SW 1271 (cell line): ENCODE measurements at places on chromosomes 2 and 18.

DNA sequence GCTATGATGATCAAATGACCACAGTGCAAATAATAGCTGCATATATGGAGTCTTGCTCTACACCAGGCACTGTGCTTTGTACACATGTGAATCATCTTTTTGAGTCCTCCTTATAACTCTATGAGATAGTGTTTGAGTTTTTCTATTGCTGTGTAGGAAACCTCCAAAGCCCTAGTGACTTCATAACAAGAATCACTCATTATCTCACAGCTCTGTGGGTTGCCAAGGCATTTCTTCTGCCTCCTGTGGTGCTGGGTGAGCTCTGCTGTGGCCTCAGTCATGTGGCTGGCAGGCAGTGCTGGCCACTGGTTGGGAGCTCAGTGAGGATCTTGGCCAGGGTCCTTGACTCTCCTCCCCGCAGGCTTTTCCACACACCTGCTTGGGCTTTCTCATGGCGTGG, 153.4 kb downstream of the CAPN13 start:
- no peak for DNase-seq

DNA sequence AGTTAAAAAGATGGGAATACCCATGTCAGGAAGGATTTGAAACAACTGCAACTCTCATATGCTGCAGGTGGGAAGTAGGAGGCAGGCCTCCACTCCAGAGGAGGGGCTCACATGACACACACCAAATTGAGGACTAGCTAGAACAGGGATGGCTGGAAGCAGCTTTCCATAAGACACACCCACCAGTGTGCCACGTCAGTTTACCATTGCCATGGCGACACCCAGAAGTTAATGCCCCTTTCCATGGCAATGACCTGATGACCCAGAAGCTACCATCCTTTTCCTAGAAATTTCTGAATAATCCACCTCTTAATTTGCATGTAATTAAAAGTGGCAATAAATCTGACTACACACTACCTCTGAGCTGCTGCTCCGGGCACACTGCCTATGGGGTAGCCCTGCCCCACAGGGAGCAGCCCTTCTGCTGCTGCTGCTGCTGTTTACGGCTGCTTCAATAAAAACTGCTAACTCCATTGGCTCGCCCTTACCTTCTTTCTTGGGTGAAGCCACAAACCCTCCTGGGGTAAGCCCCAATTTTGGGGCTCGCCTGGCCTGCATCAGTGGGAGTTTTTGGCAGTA, 89.4 kb downstream of the RRM2 start:
- no peak for DNase-seq

DNA sequence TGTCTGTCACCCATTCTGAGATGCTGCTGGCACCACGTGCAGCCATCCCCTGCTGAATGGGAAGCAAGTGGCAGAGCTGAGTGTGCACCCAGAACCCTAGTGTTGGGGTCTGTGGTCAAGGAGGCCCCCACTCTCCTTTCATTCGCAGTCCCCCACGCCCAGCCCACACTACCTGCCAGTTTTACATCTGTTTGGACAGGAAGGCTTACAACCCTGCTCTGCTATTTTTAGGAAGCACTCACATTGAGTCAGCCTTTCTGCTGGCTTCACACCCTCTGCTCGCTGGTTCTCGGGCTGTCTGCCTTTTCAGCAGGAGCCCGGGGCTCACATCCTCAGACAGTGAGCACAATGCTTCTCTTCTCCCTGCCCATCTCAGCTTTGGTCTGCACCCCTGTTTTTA, 10.7 kb upstream of the ADCY3 start:
- no peak for DNase-seq

GRCh38 chr2:149385350-149385749, 55.0 kb downstream of the LYPD6 start:
- DNase-seq, result no peak

DNA sequence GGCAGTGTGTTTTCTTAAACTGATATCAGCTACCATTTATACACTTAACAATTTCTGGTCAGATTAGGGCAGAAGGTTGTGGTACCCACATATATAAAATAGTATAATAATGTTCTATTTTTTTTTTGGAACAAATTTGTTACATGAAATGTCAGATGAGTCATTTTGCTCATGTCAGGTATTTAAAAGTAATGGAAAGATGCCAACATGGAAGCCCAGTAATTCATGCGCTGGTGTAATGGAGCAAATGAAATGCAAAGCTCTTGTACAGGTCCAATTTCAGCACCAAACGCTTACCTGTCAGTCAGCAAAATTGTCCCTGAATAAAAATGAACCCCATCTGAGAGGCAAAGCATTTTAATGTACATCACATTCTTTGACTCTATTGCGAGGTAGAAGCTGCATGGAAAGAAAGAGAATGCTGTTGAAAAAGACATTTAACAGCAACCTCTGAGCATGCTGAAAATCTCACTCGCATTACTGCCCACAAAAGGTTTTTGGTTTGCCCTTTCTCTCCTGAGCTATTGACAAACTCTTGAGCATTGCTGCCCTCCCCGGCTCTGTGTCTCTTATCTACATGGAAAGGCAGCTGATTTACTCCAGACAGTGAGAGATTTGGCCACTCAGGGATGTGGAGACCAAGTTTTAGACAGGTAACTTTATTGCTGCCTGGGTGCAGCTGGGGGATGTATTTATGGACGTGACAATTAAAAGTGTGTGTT, 217.5 kb downstream of the CAMKMT start:
- DNase-seq, result no peak

DNA sequence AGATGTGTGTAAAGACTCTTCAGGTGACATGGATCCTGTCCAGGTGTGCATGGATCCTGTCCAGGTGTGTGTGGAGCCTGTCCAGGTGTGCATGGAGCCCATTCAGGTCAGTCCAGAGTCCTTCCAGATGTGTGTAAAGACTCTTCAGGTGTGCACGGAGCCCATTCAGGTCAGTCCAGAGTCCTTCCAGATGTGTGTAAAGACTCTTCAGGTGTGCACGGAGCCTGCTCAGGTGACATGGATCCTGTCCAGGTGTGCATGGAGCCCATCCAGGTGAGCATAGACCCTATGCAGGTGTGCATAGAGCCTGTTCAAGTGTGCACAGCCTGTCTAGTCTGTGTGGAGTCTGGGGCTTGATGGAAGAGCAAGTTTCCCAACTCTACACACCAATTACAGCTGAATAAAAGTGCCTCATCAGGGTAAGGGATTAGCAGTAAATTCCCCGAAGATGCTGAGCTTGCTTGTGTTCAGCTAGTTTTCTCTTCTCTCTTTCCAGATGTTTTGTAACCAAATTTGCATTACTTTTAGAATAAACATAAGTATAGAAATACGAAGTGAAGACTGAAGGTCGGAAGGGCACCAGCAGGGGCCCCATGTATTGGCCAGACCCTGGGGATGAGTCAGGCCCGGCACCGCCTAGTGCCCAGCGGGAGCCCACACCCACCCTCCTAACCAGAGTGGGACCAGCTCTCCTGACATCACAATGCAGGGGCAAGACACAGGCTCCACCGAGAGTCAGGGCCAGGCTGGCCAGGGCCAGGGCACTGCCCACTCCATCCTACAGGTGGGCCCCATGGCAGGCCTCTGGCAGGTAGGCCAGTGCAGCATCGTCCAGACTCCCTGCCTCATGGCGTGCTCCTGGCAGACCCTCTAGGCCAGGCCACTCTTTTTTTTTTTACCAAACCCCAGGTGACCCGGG, 38.6 kb upstream of the GPC1 start:
- no peak for DNase-seq

DNA sequence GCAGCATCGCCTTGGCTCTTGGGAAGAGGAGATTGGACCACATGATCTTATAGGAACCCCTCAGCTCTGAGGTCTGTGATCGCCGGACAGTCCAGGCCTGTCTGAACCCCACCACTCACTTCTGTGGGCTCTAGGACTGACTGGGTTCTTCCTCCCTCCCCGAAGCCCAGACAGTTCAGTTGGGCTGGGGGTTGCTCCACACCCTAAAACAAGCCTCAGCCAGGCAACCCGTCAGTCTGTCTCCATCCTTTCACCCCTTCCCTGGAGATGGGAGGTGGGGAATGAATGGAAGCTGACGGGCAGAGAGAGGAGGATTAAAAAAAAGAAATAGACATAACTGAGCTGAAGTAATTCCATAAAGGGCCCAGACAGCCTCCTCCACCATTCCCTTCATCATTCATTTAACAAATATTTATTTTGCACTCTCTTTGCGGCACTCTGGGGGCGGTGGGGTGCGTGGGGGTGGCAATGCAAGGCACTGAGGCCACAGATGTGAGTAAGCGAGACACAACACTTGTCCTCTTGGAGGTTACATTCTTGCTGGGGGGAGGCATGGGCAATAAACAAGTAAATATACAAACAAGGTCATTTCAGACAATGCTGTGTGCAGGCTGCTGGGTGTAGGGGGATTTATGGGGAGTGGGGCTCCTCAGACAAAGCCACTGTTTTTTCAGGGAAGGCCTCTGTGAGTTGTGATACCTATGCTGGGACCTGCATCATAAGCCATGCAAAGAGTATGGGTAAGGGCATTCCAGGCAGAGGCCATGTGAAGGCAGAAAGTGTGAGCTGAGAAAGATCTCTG, 12.9 kb downstream of the WNT10A start:
- no peak for DNase-seq

GRCh38 chr2:6352906-6353515, 512.7 kb downstream of the CMPK2 start:
- no peak for DNase-seq

- no peak for DNase-seq
These were observed 199.5 kb downstream of the RTP5 start for GRCh38 chr2:242069018-242069417.

- no peak for DNase-seq
These were observed 25.4 kb downstream of the NPAS2 start for GRCh38 chr2:100845141-100845991.

GRCh38 chr2:21395366-21395765, 271.6 kb downstream of the TDRD15 start:
- no peak for DNase-seq

DNA sequence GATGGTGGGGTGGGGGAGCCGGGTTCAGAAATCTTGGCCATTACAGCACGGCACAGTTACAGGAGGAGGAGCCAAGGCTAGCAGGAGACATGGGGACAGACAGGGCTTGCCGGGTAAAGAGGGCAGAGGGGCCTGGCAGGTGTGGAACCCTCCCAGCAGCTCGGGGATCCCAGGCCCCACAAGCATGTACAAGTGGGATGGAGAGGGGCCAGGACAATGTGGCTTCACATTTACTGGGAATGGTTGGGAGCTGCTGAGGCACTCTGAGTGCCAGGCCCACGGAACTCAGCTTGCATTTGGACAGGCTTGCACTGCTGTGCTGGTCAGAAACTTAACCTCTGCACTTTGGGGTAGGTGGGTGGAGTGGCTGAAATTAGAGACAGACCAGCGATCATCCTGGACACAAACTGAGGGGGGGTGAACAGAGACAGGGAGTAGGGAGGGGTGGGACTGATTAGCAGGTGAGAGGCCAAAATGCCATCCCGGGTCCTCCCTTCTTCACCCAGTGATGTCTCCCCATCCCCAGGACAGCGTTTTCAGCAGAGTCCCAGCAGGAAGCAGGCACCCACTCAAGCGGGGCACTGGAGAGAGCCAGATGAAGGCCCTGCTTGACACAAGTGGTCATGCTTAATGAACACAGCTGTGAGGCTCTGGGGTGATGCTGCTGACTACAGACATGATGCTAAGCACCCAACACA, 9.6 kb downstream of the PER2 start:
- no peak for DNase-seq

- DNase-seq, result no peak
These were observed 466.1 kb downstream of the TGIF1 start for GRCh38 chr18:3916082-3916481.

GRCh38 chr2:152678808-152679207, 38.5 kb downstream of the PRPF40A start:
- DNase-seq, result no peak

DNA sequence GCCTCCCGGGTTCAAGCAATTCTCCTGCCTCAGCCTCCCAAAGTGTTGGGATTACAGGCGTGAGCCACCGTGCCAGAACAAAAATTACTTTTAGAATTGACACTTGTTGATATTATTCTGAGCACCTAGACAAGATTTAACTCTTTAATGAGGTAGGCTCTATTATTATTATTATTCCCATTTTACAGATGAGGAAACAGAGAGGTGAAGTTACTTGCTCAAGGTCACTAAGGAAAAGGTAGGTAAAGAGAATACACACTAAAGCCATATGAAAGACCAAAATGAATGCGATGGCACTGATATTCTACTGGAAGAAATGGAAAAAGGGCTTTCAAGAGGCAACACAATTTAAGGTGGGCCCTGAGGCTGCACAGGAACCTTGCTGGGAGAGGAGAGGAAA, 73.8 kb upstream of the ZFP36L2 start:
- DNase-seq, result no peak

- DNase-seq, result no peak
These were observed 41.4 kb downstream of the OXER1 start for GRCh38 chr2:42722320-42723190.

- peak; percentile 39 for DNase-seq
These were observed 33.9 kb downstream of the FN1 start for GRCh38 chr2:215401896-215402379.

- no peak for DNase-seq
These were observed 99.1 kb downstream of the PTGR3 start for GRCh38 chr18:75109819-75110218.

DNA sequence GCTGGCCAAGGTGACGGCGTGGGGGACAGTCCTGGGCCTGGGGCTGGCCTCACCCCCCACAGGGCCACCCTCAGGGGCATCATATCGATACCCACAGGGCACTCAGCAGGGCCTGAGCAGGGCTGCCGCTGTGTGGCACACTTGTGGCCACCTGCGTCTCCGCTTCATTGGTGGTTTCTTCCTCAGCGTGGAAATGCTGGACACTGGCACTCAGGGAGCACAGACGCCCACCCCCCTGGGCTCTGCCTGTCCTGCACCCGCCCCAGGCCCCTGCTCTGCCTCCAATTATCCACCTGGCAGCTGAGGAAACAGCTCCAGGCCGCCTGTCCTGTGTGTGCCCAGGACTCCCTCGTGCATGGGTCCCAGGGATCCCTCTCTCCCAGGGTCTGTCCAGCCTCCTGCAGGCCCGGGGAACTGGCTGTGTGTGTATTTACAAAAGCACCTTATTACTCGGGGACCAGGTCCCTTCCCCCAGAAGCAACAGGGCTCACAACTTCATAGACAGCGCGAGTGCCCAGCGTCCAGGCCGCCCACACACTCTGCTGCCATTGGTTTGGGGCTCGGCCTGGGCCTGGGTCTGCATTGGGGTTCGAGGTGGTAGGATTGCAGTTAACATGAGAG, 13.1 kb downstream of the CROCC2 start:
- no peak for DNase-seq

DNA sequence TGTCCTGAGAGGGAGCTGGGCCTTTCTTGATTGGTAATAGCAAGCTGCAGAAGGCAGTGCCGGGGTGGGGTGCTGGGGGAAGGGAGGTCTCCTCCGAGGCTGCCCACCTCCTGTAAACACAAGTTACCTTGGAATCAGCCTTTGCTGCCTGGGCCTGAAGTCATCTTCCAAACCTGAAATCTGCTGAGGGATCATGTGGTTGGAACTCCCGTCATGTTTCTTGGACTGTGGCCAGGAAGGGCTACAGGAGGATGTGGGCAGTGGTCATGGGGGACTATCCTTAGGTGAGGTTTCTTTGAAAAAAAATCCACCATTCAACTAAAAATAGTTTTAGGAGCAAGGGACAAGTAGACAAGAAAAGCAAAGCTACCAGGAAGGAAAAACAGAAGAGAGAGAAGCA, 74.2 kb downstream of the CDK15 start:
- no peak for DNase-seq
